HCT116 (cell line): ENCODE measurements at places on chromosomes 2 and 18.

- no peak overlapping the region for H3K4me3 ChIP-seq
- no peaks in the 10 kb centered on the region for H3K27me3 ChIP-seq
- no peak overlapping the region for H3K27ac ChIP-seq
- no peaks in the 10 kb centered on the region for H3K4me1 ChIP-seq
- no peaks in the 10 kb centered on the region for H3K36me3 ChIP-seq
These were observed 178.9 kb downstream of the LNPK start for GRCh38 chr2:175823002-175823706.

- DNase-seq, result no peak
- H3K36me3 ChIP-seq, result no peaks in the 10 kb centered on the region
- no peak overlapping the region for H3K27ac ChIP-seq
These were observed 56.0 kb downstream of the DCDC2C start for GRCh38 chr2:3759331-3759730.

DNA sequence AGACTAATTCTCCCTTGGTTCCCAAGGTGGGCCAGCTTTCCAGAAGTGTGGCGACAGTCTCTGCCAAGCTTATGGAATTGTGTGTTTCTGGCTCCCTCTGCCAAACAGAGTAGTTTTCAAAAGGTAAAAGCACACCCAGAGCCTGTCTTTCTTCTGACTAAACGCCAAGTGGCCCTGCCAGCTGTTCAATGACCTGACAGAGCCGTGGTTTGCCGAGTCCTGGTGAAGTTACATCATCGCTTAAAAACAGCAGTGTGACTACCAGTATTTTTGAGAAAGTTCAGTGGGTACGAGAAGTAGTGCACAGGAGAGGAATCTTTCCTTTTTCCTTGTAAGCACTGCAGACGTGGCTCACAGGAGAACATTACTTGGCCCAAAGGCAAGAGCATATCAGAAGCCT is 1.9 kb downstream of the PER2 start:
- no peak overlapping the region for H3K4me3 ChIP-seq
- H3K27me3 ChIP-seq, result no peaks in the 10 kb centered on the region

DNA sequence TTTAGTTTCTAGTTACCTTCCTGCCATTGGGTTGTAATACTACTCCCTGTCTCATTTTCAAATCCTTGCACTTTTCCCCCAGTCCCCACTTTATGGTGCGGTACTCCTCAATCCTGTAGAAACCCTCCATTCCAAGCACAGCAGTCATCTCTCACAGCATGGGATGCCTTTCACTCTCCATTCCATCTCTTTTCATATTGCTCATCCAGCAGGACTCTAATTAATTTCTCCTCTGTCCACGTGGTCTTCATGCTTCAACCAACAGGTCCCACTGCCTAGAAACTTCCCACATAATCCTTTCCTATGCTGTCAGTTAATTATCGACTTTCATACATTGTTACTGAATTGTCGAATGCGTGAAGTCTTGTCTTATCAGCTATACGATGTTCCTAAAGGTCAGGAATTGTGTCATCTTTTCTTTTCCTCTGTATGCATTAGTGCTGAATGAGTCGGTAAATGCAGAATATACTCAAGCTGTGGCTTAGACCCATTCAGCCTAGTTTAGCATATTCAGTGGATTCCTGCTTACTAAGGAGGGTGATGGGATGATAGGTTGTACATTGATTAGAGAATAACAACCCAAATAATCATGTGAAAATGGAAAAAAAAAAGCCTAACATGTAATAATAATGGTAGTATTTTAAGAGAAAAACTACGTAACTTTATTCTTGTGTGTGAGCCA is 89.7 kb downstream of the CRIM1 start:
- H3K4me1 ChIP-seq, result no peaks in the 10 kb centered on the region
- DNase-seq, result no peak
- no peak overlapping the region for H3K27ac ChIP-seq
- H3K27me3 ChIP-seq, result no peaks in the 10 kb centered on the region
- H3K36me3 ChIP-seq, result peaks cover 4% of the 10 kb centered on the region; the same call in 1 of the 2 replicates

- H3K4me3 ChIP-seq, result no peak overlapping the region
- no peaks in the 10 kb centered on the region for H3K27me3 ChIP-seq
- no peak for DNase-seq
- no peaks in the 10 kb centered on the region for H3K36me3 ChIP-seq
These were observed 19.3 kb downstream of the NCK2 start for GRCh38 chr2:105764059-105764458.

DNA sequence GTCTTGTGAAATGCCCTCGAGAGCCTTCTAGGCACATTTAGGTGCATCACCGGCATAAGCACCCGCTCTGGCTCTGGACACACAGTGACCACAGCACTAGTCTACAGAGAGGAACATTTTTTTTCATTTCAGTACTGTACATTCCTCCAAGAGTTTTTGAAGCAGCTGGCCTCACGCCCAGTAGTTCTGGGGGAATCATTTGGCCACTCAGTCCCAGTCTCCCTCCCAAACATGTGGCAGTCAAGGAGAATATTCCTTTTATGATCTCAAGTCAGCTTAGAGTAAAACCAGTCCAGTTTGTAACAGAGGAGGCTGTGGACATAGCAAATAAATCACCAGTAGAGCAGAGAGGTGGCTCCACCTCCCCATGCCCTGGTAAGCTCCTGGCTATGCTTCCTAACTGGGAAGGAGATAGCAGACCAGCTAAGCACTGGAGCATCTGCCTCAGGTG is 48.1 kb downstream of the KCNE4 start:
- no peak for DNase-seq
- no peak overlapping the region for H3K4me3 ChIP-seq
- H3K4me1 ChIP-seq, result peaks cover 8% of the 10 kb centered on the region; the same call in 1 of the 2 replicates
- no peaks in the 10 kb centered on the region for H3K36me3 ChIP-seq

- H3K36me3 ChIP-seq, result no peaks in the 10 kb centered on the region
- no peaks in the 10 kb centered on the region for H3K27me3 ChIP-seq
- H3K4me3 ChIP-seq, result no peak overlapping the region
- no peak for DNase-seq
These were observed 114.5 kb downstream of the KLHL29 start for GRCh38 chr2:23499439-23499838.

DNA sequence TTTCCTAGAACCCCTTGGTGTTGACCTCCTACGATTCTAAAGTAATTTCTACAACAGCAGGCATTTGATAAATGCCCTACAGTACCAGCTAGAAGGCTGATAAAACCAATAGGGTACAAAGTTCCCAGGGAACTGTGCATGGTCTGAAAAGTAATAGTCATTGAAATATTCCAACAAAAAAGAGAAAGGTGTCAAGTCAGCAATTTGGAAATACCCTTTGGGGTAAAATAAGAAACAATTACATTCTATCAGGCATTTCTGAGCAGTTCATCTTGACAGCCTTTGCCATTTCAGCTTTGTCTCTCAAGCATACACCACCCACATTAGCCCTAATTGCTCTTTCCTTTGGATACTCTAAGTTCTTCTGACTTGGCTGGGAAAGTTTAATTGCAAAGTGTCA is 542.9 kb upstream of the DDX18 start:
- no peaks in the 10 kb centered on the region for H3K4me1 ChIP-seq
- DNase-seq, result no peak
- H3K27me3 ChIP-seq, result no peaks in the 10 kb centered on the region
- H3K4me3 ChIP-seq, result no peak overlapping the region

DNA sequence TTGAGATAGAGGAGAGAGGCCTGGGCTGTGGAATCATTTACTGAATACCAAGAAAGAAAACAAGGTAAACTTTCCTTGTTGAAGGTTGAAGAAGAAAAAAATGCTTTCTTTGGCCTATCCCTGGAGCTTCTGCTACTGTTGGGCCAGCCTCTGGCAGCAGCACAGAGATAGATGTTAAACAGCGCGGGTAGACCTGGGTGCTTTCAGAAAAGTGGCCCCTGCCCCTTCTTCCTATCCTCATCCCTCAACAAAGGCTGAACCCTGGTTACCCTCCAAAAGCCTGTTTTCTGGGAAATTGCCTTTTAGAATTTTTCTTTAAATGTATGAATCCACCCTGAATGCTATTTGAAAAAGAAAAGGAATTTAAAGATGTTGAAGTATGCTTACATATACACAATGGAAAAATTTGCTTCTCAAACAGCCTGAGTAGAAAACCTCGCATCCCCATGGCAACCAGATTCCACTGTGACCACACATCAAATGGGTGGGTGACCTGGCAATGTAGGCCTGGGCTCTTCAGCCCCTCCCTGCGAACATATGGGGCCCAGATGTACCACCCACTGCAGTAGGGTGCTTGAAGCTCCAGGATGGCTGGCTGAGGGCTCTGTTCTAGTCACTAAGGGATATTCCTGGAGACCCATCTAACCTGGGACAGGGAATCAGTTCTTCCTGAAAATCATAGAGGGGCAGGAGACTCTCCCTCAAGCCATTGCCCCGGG is 23.4 kb upstream of the CHRNA1 start:
- no peak overlapping the region for H3K27ac ChIP-seq
- H3K4me1 ChIP-seq, result peaks cover 10% of the 10 kb centered on the region; the same call in 1 of the 2 replicates
- no peak for DNase-seq
- no peaks in the 10 kb centered on the region for H3K27me3 ChIP-seq
- no peak overlapping the region for H3K4me3 ChIP-seq

- no peaks in the 10 kb centered on the region for H3K36me3 ChIP-seq
- H3K4me1 ChIP-seq, result peaks cover 20% of the 10 kb centered on the region
- no peak within 1 kb of the TSS for H3K27ac ChIP-seq
- DNase-seq, result no peak
- H3K4me3 ChIP-seq, result peak within 1 kb of the TSS; percentile 49
These were observed at the start of gene REEP1 for GRCh38 chr2:86337244-86337835. REEP1 (minus strand) TSS chr2:86337626; CDS start chr2:86337510, 116 bp downstream.

GRCh38 chr18:52596748-52597435 is 256.9 kb downstream of the DCC start:
- H3K4me1 ChIP-seq, result no peaks in the 10 kb centered on the region
- H3K4me3 ChIP-seq, result no peak overlapping the region
- H3K27me3 ChIP-seq, result no peaks in the 10 kb centered on the region

DNA sequence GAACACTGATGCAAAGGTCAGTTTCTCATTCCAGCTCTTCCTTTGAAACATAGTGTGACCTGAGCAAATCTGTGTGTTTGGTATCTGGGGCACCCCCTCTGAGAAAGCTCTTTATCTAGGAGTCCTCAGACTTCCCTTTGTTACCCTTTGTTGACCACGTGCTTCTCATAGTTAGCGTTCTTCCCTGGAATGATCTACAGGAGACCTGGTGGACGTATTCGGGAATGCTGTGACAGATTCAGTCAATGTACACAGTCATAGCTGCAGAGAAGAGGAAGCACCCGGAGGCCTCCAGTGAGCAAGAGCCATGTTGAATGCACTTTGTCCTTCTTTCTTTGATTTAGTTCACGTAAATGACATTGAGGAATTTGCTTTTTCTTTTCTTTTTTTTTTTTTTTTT is 10.7 kb upstream of the CHMP1B start:
- H3K4me1 ChIP-seq, result peaks cover 9% of the 10 kb centered on the region; the same call in 1 of the 2 replicates
- no peak for DNase-seq
- no peak overlapping the region for H3K27ac ChIP-seq
- H3K27me3 ChIP-seq, result no peaks in the 10 kb centered on the region
- no peaks in the 10 kb centered on the region for H3K36me3 ChIP-seq

DNA sequence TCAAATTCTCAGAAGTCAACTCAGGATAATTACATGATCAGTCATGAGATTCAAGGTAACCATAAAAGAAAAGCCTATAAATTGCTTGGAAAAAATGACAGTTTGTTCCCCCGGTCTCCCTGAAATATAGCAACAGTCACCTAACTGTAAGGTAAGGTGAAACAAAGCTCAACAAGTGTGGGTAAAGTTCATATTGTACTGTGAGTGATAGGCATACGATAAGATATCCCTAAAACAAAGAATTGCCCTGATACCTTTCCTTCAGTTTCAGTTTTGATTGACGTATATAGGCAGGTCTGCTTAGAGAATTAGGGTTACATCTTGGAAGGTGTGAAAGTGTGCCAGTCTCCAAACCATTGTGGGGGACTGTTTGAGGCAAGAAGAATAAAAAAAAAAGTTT is 4.0 kb upstream of the CCBE1 start:
- H3K36me3 ChIP-seq, result no peaks in the 10 kb centered on the region
- H3K27ac ChIP-seq, result no peak overlapping the region
- peaks cover 4% of the 10 kb centered on the region; the same call in 1 of the 2 replicates for H3K4me1 ChIP-seq
- H3K4me3 ChIP-seq, result no peak overlapping the region

DNA sequence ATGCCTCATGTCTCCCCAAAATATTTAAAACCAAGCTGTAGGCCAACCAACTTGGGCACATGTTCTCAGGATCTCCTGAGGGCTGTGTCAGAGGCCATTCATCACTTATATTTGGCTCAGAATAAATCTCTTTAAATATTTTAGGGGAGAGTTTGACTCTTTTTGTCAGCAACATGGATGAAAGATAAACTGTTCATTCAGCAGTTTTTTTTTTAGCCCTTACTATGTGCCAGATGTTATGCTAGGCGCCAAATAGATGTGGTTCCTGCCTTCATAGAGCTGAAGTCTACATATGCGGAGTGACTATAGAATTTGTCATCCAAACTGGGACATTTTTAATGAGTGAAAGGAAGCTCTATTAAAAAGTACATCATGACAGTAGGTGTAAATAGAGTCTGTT is 42.5 kb upstream of the TWSG1 start:
- H3K27ac ChIP-seq, result no peak overlapping the region
- no peaks in the 10 kb centered on the region for H3K27me3 ChIP-seq
- no peak overlapping the region for H3K4me3 ChIP-seq
- H3K36me3 ChIP-seq, result no peaks in the 10 kb centered on the region
- no peak for DNase-seq
